Stimulated activated CD4-positive, alpha-beta T cell treated with anti-CD3 and anti-CD28 coated beads, TNF-alpha, amount 100 ng/mL, for 1 hour (primary cell): ENCODE measurements at places on chromosomes 11 and 22.

- DNase-seq: no peak
Measured at GRCh38 chr11:129852125-129852740, 36.6 kb downstream of the TMEM45B start.

GRCh38 chr11:14623036-14623435 lies 20.6 kb upstream of the PDE3B start:
- no peak for DNase-seq

DNA sequence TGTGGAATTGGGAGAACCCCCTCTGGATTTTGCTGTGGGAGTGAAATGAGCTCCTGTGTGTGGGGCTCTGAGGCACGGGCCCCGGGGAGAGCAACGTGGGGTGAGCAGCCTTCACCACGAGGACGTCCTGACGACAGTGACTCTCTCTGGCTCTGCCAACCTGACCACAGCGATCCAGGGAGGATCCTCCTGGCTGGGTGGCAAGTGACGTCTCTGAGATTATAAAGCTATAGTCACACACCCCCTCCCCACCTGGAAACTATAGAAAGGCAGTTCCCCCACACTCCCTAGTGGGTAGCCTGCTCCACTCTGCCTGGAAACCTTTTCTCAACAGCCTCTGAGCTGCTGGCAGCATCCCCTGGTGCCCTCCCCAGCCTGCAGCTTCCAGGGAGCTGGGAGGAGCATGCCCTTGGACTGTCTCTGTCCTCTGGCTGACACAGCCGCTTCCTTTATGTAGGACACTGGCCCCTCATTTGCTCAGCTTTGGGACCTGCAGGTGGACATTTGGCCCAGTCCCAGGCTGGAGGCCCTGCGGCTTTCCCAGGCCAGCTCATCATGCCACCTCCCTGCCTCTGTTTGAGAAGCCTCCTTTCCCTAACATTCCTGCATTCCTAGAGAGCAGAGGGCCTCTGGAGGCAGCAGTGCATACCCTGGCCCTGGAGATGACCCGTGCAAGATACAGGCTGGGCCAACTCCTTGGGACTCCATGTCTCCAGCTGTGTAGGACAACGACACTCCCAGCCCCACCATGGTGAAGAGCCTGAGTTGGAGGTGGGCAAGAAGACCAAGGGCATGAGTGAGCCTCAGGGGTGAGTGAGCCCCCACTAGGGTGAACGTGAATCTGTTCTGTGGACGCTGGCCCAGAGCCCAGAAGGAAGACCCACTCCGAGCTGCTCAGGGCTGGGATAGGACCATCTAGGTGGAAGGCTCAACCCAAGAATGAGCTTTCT lies 314.0 kb downstream of the NTM start:
- DNase-seq: no peak

DNA sequence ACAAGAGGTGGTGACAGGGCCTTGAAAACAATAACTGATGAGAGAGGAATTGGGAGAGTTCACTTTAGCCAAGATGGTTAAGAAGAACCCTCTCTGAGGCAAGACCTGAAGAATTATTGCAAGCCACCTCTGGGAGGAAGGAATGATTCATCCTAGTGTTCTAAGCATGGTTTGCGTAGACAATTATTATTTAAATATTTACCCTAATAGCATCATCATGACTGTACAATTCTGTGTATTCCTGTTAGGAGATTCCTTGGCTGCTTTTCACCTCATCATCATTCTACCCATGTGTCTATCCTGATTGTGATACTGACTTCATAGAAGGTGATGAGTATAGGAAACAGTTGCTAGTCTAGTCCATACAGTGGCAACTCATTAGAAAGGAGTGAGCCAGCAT lies 264.4 kb downstream of the DDX10 start:
- DNase-seq: no peak

GRCh38 chr11:24944891-24945290 lies 448.0 kb downstream of the LUZP2 start:
- DNase-seq: no peak

- no peak for DNase-seq
Measured at GRCh38 chr11:31877083-31877482, 66.0 kb upstream of the PAX6 start.

- DNase-seq: no peak
Measured at GRCh38 chr11:36264011-36264972, 24.9 kb downstream of the COMMD9 start.

DNA sequence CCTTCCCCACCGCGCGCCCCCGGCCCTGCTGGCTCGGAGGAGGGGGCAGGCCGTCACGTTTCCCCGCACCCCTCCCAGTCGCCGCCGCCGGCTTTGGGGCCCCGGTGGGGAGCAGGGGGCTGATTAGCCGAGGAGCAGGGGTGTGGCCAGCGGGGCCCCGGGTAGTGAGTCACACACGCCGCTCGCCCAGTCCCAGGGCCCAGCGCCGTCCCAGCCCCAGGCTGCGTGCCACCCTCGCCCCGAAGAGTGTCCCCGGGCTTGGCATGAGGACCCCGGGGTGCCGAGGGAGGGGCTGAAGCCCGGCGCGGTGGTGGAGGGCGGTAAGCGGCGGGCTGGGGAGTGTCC lies 34.4 kb downstream of the PRDM11 start:
- no peak for DNase-seq

DNA sequence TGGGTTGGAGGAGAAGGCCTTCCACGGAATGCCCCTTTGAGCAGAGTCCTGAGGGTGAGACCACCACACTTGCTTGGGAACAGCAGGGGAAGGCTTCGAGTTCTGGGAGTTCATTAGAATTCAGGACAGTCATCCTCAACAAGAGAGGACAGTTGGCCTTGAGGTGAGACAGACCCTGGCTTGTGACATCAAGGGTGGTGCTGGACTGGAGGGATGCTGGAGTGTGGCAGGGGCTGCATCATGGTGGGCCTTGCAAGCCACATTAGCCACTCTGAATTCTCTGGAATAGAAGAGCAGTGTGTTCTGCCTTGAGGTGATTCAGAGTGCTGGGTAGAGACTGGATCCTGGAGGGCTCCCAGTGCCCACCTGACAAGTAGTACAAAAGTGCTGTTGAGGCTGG lies 26.3 kb downstream of the APLP2 start:
- no peak for DNase-seq

DNA sequence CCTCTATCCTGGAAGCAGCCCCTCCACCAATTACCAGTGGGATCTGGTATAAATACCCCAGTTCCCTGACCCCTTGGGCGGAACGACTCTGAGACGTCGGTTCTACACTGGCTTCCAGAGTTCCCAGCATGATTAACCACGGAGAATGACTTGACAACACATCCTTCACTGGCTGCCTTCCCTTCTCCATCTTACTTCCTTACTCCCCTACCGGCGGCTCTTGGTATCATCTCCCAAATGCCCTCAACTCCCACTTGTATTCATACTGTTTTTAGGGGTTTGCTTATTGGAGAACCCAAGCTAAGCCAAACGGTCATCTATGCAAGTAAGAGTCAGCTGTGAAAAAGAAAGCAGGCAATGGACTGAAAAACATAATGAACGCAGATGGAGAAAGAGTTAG lies 56.1 kb downstream of the APOL3 start:
- no peak for DNase-seq

DNA sequence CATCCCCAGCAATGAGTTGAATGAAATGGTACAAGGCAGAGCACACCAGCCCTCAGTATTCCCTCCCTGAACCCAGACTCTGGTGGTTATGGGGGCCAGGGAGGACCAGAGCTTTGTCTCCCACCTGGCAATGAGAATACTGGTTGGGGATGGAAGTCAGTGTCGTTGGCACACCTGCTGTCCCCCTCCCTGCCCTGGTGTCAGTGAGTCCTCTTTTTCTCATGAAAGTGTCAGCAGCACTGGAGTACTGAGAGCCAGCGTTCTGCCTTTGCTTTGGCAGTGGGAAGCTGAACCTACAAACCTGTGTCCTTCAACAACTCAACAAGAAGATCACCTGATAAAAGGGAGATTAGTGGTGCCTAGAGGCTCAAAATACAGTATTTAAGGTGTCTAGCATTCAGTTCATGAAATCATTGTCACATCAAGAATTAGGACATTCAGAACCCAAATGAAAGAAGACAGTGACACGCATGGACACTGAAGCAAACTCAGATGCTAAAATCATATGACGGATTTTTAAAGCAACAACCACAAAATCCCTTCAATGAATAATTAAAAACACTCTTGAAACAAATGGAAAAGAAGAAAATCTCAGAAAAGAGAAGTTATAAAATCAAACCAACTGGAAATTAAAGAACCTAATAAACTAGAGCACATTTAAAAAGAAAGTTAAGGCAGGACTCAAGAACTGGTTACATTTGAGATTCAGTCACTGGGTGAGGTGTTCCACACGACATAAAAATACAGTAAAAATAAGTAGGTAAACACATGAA lies 77.5 kb upstream of the VPREB1 start:
- no peak for DNase-seq

- DNase-seq: no peak
Measured at GRCh38 chr11:83007909-83008580, 63.7 kb downstream of the RAB30 start.

DNA sequence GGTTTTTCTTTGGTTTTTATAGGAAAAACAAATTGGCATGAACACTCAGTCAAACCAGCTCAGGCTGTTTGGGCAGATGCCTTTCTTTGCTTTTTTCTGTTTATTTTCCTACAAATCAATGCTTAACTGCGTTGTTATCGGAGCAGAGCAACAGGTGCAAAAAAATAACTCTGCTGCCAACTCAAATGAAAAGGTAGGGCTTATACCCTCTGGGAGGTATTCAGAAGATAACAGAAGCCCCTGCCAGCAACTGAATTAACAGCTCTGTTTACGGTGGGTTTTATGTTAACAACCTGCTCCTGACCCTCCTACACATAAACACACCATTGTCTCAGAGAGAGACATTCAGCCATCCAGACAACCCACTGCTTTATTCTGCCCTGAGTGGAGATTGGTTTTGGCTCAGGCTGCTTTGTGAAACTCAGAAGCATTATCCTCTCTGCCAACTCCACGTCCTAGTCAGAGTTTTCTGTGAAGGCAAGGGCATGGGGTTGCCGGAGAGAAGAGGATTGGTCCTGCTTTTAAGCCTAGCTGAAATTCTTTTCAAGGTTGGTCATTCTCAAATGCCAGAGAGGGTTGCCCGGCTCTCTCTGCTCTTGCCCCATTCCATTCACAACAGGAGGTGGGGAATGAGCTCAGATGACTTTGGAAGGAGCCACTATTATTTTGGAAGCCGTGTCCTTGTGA lies 11.4 kb downstream of the EHF start:
- DNase-seq: no peak

GRCh38 chr11:17767301-17767885 lies 32.8 kb downstream of the KCNC1 start:
- no peak for DNase-seq

DNA sequence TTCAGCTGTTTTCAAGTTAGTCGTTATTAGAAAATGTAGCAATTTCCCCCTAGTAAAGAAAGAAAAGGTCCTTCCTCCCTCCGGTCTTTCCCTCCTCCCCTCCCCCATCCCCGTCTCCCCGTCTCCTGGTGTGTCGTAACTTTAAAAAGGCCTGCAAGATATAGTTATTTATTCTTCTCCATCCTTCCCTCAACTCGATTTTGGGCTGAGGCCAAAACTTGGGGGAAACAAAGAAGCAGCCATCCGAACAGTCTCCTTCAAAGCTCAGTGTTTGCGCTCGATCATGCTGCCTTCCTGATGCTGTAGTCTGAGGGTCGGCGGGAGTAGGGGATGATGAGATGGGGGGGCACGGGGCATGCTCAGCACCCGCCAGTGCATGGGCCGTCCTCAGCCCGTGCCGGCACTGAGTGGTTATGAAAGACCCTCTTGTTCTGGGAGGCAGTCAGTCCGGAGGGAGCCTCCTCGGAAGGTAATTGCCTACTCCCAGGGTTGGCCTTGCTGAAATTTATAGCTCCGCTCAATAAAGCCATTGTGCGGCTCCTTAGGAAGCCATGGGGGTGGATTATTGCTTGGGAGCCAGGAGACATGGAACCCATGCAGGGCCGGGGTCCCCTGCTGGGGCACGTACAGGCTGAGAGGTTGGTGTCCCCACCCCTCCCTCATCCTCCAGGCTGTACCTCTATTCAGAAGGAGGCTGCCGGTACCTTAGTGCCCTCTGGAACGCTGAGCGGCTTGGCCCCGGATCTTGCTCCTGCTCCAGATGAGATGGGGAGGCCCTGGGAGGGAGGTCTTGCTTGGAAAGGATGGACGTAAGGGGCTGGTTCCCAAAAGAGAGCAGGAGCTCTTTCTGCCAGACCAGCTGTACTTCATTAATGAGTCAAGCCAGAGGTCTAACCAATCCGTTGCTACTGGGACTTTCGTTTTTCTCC lies 212.7 kb upstream of the CADM1 start:
- no peak for DNase-seq

- DNase-seq: no peak
Measured at GRCh38 chr22:44455963-44456358, 42.1 kb downstream of the RTL6 start.

DNA sequence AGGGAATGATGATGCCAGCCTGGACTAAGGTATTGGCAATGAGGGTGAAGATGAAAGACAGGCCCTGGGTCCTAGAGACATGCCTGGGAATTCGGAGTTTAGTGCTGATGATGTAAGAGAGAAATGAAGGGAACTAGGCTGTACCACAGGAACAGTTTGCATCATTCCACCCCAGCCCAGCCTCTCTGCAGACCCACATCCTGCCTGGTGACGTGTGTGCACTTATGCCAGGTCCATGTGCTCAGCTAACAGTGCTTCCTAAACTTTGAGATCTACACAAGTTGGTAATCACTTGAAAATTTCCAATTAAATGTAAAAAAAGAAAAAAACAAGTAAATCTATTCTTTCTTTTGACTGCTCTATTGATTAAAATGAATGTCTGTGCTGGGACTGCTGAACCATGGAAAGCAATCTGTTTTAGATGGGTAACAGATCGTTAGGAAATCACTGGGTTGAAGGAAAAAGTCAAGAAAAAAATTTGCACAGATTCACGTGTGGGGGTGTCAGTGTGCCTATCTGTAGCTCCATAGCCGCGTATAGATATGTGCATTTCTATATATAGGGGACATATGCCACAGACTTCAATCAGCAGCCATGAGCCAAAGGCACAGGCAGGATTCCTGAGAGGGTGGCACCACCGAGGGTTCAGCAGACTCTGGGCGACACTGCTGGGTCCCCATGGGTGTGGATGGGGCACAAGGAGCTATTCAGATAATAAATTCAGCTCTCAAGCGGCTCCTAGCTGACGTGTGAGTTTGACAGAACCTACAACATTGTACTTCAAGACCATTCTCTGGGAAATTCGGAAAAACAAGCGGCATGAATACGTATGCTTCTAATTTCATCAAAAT lies 131.1 kb upstream of the OPCML start:
- DNase-seq: no peak

- DNase-seq: no peak
Measured at GRCh38 chr11:9716275-9717039, 52.6 kb downstream of the SWAP70 start.
